Small intestine (tissue), 16 donors: ENCODE measurements at places on chromosomes 1 and 21.

- no peak for DNase-seq
Observed at GRCh38 chr1:115466433-115466832, 128.4 kb upstream of the NGF start.

- DNase-seq, result no peak
Observed at GRCh38 chr1:161307892-161308638, 1.7 kb downstream of the MPZ start.

GRCh38 chr1:51621841-51622454 lies 5.1 kb downstream of the OSBPL9 start:
- DNase-seq, result no peak

- DNase-seq, result no peak
Observed at GRCh38 chr1:116226017-116226416, 114.8 kb downstream of the MAB21L3 start.

- DNase-seq, result no peak
Observed at GRCh38 chr1:117232531-117232930, 21.8 kb upstream of the VTCN1 start.

- peak; percentile 17 for DNase-seq
Observed at GRCh38 chr1:12275370-12275769, 45.5 kb downstream of the VPS13D start.

DNA sequence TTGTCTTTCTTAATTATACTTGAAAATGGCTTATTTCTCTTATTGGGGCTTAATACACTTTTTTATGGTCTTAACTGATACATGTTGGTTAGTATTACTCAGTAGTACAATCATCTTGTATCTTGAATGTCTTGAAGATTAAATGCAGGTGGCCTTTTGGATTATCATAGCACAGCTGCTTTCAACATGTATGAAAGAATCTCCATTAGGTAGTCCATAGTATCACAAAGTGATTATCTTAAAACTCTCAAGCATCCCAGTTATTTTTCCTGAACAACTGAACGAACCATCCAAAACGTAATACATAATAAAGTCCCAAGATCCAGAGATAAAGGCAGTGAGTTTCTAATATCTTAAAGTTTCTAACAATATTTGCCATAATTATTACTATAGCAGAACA lies 51.7 kb upstream of the MYOCOS start:
- no peak for DNase-seq

- no peak for DNase-seq
Observed at GRCh38 chr21:41429305-41429704, 3.3 kb downstream of the MX1 start.

- no peak for DNase-seq
Observed at GRCh38 chr1:201966171-201966570, 10.9 kb downstream of the TIMM17A start.

- DNase-seq, result no peak
Observed at GRCh38 chr1:87644579-87645190, 316.0 kb downstream of the LMO4 start.

DNA sequence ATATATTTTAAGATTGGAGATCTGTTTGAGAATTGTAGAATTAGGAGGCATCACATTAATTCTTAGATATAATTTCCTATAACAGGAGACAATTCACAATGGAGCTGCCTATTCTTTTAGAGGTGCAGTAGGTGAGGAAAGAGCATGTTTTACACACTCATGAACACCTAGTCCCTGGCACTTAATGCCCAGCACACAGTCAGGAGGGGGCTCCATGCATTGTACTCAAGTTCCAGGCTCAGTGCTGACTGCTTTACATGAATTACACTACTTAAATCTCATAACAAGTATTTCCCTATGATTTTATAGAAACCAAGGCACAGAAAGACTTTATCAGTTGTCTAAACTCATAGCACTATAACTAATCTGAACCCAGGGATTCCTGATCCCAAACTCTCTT lies 360 bp upstream of the GBP3 start:
- no peak for DNase-seq
